T-helper 22 cell (primary cell): ENCODE measurements at places on chromosomes 7 and 10.

GRCh38 chr10:61605221-61605620 lies 57.5 kb upstream of the CABCOCO1 start:
- DNase-seq, result no peak

DNA sequence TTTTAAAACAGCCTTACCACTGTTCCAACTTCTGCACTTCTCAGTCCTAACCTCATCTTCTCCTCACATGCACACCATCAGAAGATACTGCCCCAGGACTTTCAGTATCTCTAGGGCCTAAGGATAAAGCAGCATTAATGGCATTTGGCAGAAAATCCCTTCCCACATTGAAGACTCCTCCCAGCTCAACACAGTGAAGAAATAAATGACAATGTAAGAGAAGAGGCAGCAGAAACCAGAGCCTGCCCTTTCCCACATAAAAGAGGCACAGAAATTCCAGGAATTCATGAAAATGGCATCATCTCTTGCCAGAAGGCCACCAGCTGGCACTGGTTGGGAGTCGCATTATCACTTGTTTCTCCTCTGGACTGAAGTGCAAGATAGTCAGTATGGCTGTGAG lies 3.7 kb downstream of the GCC1 start:
- no peak for DNase-seq

DNA sequence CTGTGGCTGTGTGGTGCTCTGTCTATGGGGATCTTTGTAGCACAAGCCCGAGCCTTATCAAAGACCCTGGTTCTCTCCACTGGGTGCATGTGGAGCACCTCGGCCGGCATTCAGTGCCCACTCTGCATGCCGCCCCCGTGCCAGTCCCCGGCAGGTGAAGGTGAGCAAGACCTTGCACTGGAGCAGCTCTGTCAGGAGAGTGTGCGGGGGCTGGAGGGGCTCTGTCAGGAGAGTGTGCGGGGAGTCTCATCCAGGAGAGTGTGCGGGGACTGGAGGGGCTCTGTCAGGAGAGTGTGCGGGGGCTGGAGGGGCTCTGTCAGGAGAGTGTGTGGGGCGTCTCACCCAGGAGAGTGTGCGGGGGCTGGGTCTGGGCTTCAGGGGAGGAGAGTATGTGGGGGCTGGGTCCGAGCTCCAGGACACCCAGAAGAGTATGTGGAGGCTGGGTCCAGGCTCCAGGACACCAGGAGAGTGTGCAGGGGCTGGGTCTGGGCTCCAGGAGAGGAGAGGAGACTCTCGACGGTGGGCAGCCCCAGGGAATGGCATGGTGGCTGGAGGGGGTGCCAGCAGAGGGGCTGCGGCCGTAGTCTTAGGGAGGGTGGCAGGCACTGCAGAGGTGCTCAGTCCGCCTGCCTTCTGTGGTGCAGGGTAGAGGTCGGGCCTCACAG lies 40.8 kb downstream of the INPP5A start:
- DNase-seq, result no peak

DNA sequence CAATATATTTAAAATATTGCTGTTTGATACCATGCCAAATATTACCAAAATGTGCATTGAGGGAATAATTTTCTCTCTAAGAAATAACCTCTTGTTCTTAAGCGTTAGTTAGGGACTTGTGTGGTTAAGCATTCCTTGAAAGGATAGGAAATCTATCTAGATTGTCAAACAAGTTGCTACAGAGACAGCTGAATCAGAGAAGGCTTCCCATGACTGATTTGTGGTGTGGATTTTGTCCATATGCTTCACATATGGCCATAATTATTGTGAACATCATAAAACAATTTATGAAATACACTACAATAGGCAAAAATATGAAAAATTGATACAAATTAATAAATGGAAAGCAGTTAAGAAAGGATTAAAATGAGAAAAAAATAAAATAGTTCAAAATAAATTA lies 96.3 kb downstream of the GNAT3 start:
- no peak for DNase-seq

DNA sequence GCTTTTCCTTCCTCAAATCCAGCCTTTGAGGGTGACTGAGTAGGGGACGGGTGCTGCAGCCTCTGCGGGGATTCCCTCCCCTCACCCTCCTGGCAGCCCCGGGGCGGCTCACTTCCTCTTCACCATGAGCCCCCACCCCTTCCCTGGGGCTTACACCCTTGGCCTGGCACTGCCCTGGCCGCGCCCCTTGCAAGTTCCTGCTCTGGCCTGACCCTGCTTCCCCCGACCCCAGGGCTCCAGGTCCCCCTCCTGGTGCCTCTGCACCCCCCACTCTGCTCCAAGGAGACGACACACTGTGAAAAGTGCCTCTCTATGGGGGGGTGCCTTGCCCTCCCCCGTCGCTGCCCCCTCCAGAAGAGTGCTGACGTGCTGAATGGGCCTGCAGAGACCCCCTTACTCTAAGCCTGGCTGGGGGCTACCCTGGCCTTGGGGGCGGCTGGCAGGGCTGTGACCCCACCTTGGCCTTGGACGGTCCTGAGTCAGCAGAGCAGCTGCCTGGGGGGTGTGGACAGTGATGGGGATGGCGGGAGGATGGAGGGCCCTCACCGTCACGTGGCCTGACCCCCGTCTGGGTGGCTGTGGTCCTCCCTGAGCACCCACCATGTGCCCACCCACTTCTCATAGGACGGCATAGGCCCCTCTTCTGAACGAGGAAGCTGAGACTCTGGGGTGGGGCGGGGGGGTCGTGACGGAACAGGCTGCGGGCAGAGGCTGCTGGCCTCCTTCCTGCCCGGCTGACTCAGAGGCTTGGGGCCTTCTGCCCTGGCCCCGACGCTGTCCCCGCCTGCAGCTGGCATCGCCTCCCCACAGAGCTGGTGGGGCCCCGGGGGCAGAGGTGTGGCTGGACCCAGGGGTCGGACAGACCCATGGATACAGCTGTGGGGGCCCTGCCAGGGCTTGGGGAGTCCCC lies 9.8 kb downstream of the LFNG start:
- peak; percentile 71 for DNase-seq

DNA sequence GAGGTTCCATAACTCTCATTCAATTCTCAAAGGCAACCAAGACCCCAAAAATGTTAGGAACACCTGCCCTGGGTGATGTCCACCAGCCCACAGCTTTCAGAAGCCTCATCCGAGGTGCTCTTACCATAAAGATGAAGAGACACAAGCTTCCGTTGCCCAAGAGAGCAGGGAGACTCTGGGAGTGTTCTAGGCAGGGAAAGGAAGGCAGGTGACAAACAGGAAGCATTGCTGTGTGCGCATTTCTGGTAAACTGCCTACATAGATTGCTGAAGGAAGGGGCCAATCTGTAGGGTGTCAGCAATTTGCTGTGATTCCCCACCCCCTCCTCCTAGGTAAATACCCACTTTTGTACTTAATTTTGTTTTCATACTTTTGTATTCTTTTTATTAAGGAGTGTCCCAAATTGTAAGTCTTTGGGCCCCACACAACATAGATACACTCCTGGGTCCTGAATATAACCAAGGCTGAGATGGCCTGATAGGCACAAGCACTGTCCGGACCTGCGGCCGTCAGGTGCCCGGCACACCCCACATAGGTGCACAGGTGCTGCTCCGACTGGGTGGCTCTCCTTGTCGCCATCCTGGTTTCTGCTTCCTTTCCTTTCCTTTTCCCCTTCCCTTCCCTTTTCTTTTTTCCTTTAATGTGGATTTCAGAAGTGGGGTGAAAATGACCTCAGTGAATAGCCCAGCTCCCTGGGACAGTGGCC lies 51.4 kb upstream of the SMNDC1 start:
- peak; percentile 20 for DNase-seq

DNA sequence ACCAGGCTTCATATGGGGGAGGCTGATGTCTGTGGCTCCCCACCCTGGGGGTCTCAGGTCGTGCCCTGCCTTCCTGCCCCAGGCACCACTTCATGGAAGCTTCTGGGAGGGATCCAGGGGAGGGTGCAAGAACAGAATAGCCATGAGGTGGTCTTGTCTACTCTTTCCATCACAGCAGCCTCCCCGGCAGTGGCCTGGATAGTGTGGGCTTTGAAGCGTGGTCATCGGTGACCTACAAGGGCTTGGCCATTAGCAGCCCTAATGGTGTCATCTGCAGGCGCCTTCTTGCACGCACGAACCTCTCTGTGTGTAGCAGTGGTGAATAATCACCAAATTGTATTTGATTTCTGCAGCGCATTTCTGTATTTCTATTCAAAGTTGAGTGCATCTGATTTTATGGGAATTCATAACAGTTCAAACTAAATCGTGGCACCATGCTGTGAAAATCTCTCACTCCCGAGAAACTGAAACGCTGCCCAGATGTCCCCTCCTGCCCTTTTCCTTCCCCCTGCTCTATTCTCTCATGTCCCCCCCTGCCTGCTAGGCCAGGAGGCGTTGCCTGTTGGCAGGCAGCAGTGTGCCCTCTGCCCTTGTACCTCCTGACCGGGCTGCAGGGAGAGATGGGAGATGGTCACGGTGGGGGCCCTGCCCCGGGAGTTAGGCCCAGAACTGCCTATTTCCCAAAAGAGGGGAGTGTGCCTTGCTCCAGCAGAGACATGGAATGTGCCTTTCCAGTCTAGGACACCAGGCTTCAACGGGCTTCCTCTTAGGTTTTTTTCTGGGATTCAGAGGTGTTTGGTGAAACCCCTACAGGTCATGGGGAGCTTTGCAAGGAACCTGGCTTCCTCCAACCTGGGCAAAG lies 34.8 kb downstream of the CDH23 start:
- no peak for DNase-seq

DNA sequence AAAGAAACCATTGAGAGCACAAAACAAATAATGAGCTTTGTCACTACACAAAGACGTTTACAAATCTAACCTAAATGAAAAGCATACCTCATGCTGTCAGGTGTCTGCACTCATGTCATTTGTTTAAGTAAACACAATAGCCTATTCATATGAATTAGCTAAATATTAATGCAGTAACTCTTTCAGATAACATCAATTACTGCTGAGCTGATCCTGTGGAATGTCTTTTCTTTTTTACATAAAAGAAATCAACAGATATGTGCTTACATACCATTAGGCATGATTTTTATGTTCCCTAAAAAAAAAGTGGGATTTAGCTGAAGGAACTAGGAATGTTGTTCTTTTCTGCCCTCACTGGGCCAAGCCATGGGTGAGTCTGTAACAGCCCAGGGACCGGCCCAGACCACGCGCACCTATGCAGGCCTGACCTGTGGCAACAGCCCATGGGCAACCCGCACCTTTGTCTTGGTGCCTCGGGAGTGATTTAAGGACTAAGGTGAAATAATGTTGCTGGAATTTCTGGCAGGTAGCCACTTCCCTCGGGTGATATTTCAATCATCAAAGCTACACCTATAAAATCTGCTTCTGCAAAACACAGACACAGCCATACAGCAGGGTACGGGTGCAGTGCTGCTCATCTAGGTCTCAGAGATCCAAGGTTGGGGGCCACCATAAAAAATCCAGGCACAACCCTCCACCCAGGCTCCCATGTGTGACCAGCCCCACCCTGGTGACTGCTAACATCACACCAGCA lies 44.6 kb downstream of the FGFR2 start:
- DNase-seq, result no peak

DNA sequence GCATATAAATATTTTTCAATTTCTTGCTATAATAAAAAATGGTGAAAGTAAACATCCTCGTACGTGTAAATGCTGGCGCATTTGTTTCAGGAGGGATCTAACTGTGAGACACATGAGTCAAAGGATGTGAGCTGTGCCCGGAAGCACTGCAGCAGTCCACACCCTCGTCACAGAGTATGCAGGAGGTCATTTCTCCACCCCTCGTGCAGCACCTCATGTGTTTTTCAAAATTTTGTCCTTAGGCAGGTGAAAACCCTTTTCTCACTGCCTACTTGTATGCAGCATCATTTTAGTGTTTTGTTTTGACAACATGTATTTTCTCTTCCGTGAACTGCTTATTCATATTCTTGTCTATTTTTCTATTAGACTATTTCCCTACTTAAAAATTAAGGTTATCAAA lies 162.7 kb downstream of the AVL9 start:
- no peak for DNase-seq

GRCh38 chr10:51789903-51790302 lies 90.5 kb upstream of the CSTF2T start:
- DNase-seq, result no peak

DNA sequence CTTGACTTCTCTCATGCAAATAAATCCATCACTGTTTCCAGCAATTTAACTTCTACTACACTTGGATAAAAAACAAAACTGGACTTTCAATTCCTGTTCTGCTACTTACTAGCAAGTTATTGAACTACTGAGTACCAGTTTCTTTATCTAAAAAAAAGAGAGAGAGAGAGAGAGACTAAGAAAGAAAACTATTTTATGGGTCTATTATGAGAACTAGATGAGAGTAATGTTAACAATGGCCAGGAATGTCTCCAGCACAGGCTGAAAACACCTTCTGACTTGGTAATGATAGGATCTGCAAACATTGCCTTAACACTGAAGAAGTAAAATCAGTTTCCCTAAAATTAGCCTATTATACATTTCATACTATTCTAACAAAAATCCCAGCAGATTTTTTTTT lies 5.2 kb downstream of the TSPAN12 start:
- no peak for DNase-seq

DNA sequence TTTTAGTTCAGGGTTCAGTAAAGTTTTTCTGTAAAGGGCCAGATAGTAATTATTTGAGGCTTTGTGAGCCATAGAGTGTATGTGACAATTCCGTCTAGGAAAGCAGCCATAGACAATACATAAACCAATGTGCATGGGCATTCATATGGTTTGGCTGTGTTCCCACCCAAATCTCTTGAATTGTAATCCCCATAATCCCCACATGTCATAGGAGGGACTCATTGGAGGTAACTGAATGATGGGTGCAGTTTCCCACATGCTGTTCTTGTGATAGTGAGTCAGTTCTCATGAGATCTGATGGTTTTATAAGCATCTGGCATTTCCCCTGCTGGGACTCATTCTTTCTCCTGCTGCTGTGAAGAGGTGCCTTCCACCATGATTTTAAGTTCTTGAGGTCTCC lies 29.9 kb downstream of the SEC61G start:
- DNase-seq, result no peak

DNA sequence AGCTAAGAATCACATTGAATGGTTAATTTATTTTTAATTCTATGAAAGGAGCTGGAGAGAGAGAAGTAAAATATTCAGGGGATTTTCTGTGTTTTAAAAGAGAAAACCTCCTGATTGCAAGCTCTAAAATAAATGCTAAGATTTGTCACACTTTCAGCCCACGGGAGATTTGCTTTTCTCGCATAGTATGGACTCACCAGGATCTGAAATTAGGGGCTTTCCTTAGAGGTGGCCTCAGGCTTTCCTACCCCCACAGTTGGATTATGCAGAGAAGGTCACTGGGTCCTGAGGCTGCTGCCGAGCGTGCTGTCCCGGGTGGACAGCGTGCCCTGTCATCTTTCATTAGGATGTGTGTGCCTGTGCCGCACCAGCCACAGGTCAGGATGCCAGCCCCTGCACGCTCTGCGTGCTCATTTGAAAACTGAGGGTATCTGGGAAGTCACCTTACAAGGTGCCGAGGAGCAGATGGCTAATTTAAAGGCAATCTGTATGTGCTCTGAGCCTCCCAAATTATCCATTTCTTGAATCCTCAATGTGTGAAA lies 258.8 kb downstream of the CELF2 start:
- no peak for DNase-seq

DNA sequence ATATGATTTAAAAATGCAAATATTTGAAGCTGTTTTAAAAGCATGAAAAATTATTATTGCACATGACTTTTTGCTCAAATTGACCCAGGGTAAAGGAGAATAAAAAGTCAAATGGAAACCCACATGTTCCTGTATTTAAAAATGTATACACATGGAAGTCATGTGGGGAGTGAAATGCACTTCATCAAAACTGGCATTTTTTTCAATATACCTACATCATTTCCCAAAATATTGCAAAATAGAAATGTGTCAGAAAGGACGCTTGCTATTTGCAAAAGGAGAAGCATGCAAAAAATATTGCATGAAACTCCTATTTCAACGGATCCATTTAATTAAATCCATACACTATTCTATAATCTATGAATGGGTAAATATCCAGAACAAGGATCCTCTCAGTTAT lies 117.0 kb downstream of the POU6F2 start:
- no peak for DNase-seq

- DNase-seq, result no peak
Measured at GRCh38 chr10:67608001-67608400, 88.0 kb downstream of the CTNNA3 start.
